Right atrium auricular region (tissue), 2 donors: ENCODE measurements at places on chromosomes 1 and 21. TPM values are rescaled to one million over a fixed set of nuclear protein-coding genes. Genes with fewer than 3 reads are reported as not detected.

DNA sequence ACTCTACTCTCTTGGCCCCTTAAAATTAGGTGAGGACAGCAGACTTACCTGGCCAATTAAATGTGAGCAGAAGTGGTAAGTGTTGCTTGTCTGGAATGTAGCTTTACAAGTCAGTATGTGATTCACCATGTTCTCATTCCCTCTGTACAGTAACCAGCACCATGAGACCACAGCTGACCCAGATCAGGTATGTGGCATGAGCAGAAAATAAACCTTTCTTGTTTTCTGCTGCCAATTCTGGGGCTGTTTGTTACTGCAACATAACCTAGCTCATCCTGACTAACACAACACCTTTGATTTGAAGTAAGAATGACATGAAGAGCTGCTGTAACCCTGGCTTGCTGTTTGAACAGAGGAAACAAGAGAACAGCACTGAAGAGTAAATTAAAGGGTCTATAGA is 24.9 kb downstream of the ITPKB start:
- DNase-seq = no peak

- DNase-seq = no peak
Observed at GRCh38 chr1:229832695-229833094, 206.6 kb downstream of the URB2 start.

The PRRX1 gene
- total RNA-seq = 23.9 TPM

The EFNA4 gene
- total RNA-seq = 3.5 TPM

The PMF1 gene
- total RNA-seq = 81.8 TPM

The TLR5 gene
- 1.0 TPM for total RNA-seq

DNA sequence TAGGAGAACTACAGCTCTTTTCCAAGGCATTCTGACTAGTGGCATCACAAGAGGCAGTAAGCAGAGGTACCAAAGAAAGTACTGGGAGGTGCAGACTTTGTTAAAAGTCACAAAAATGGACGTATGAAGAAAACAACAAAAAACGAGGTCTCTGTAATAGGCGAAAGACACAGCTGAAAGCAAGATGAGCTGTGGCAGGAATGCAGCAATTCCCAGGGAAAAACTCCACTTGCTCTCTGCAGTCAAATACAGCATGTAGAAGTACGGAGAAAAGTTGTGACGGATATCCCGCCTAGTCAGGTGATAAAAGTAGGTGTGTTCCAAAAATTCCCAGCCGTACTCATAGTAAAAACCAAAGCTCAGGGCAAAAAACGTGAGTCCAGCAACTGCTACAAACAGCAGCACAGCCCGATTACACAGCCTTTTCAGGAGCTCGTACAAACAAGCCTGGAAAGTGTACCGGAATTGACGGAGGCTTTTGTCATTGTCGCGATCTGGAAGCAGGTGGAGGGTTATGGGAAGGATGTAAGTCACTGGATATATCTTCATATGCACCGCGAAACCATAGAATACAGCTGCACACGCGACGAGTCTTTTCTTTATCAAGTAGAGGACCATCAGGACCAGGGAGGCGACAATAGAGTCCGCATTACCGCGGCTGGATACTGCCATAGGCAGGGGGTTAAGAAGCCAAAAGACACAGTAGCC is 979 bp downstream of the PIGM start:
- DNase-seq = no peak

The NTRK1 gene
- total RNA-seq = 0.43 TPM

GRCh38 chr1:118660769-118661168 is 327.4 kb downstream of the TBX15 start:
- no peak for DNase-seq

The KIF2C gene
- total RNA-seq = 0.67 TPM

The PHLDA3 gene
- total RNA-seq = 29.5 TPM

The AMY1A gene
- total RNA-seq = not detected

DNA sequence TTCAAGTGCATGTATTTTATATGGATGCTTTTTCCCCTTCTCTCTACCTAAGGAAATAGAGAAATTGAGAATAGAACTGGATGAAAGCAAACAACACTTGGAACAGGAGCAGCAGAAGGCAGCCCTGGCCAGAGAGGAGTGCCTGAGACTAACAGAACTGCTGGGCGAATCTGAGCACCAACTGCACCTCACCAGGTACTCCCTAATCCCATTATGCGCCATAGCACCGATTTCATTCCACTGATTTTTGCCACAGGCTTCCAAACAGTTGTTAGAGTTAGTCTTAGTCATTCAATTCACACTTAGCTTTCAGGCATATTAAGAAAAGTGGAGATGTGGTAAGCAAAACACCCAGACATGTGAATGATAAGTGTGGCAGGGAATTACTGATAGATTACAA is 122.8 kb downstream of the SDCCAG8 start:
- DNase-seq = no peak

The SYNC gene
- 32.8 TPM for total RNA-seq

The TMEM82 gene
- total RNA-seq = not detected

DNA sequence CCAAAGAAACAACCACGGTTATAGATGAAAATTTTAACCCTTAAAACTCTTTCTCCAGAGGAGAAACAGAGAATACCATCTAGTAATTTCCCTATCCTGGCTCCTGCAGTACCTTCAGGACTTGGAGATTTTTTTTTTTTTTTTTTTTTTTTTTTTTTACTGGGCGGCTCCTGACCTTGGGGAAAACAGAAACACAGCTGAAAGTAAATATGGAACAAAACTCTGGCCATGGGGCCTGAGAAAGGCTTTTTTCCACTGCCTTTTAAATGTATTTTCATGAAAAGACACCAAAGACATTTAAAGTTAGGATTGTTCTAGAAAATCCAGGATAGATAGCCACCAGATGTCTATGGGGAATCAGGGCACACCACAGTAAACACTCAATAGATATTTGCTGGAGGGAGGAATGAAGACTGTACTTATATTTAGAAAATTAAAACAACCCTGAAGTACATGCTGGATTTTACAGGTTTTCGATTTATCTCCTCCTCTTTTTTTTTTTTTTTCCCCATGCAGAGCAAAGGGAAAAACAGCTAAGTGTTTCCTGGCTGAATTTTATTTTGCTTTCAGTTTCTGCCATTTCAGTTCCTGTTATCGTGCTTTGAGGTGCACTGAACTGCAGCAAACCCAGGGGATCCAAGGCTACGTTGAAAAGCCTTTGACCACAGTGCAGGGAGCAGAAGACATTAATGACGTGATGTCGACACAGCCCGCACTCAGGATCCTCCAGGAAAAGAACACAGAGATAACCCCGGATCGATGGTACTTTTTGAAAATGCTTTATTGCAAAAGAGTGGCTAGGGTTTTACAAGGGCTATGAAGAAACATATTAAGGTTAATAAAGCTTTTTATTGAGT is 35.7 kb upstream of the CNN3 start:
- no peak for DNase-seq

DNA sequence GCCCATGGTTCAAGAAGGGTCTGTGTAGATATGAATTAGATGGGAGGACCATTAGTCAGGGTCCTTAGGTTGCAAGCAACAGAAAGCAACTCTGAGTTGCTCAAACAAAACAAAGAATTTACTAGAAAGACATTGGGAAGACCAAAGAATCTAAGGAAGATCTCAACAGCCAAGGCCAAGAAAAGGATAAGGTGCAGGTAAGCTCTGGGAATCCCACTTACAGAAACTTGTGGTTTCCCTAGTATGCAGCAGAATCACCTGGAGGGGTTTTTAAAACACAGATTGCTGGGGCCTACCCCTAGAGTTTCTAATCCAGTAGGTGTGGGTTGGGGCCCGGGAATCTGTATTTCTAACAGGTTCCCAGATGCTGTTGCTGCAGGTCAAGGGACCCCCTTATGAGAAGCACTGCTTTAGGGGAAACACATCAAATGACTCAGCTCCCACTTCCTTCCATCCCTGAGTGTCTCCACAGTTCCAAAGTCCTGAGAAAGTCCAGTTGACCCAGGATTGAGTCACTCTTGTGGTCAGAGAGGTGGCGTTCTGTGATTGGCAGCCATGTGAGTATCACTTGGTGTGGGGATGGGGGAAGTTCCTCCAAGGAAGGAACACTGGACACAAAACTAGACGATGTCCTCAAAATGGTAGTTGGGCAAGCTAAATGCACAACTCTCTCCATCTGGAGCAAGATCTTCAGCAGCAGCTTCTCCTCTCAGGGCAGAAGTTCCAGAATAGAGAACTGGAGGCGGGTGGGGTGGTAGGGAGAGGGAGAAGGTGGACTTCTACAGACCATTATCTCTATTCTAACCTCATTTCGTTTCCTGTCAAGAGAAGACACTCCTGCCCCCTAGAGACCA is 24.2 kb upstream of the EYA3 start:
- DNase-seq = peak; percentile 68

The PPM1J gene
- 7.9 TPM for total RNA-seq

The GNG5 gene
- 143 TPM for total RNA-seq

DNA sequence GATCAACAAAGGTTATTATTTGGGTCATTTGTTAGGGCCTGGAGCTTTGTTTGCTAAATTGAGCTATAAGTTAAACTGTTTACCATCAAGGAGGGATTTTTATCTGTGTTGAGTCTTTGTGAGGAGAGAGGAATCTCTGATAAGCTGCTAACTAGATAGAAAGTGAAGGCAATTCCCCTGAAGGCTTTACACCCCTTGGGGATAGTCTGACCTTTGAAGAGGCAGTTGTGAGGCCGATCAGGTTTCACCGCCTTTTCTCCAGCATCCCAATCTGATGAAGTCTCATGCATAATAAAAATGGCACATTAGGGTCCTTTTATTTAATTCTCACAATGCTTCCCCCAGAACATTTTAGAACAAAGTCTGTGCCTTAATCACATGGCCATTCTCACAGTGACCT is 21.8 kb downstream of the C1orf21 start:
- DNase-seq = no peak

The AGMAT gene
- not detected for total RNA-seq

The BRINP2 gene
- total RNA-seq = 1.1 TPM

The VPS26C gene
- 53.8 TPM for total RNA-seq

DNA sequence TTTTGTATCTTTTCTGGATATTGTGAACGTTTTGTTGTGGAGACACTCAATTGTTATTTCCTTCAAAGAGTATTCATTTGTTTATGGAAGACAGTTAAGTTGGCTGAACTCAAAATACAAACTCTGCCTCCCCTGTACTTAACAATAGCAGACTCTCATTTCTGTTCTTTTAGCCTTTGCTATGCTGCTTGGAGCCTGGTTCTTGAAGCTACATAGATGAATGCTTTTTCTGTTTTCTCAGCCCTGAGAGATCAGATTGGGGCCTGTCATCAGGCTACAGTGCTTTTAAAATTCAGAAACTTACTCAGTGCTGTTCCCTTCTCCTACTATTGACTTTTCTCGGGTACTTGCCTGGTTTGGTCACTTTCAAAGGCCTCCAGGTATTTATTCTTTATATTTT is 215.7 kb upstream of the LYPLAL1 start:
- no peak for DNase-seq

The FCRL4 gene
- not detected for total RNA-seq

GRCh38 chr21:26833460-26833939 is 11.7 kb downstream of the ADAMTS1 start:
- no peak for DNase-seq

The KCND3 gene
- 24.9 TPM for total RNA-seq

- DNase-seq = no peak
Observed at GRCh38 chr1:176998183-176998795, 166.2 kb downstream of the ASTN1 start.

DNA sequence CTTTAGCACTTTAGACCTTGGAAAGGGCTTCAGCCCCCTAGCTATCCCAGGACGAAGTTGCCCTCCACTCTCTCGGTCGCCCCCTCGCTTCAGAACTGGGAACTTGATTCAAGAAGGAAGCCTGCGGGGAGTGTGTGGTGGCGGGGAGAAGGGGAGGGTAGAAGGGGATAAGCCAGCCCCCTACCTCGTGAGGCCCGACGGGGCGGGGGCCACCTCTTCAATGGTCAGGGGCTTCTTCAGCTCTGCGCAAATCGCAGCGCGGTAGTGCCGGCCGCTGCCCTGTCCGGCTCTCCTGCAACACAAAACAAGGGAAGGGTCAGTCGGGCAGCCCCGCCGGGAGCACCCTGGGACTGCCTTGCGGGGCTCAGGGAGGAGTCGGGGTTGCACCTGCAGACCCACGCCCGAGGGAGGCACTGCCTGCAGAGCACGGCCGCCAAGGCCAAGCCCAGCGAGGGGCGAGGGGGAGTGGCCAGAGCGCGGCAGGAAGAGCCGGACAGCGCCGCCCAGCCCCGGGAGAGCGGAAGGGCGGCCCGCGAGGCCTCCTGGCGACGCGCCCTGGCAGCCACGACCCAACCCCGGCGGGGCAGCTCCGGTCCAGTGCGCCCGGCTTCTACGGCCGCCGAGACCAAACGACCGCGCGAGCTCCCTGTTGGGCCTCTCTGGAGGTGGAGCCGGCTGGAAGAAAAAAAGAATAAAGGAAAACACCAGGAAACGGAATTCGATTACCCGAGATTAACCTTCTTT is 56.2 kb upstream of the RASAL2 start:
- DNase-seq = peak; percentile 75

DNA sequence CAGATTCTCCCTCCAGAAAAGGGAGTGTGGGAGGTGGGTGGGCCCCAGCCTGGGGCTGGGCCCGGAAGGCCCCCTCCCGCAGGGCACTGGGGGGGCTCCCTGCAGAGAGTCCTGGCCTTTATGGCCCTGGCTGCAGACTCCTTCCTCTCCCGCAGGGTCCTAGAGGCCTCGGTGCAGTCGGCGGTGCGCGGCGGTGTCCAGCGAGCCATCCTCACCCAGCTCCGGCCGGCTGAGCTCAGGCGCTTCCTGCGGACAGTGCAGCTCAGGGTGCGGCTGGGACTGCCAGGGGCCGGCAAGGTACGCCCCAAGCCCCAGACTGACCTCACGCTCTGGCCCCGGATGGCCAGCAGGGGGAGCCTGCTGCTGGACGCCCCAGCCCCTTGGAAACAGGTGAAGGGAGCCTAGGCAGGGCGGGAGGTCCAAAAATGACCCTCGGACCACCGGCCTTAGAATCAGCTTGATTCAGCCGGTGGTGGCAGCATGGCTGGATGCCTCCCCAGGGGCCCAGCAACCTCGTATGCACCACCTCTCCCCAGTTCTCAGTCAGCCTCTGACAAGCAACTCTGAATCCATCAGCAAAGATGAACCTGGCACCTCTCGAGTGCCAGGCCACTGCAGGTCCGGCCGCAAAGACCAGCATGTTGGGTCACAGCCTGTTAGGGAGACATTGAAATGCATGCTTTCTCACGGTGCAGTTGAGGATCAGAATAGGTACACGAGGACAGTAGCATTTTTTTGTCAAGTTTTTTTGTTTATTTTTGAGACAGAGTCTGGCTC is 20.6 kb downstream of the MTHFR start:
- DNase-seq = peak; percentile 78

- no peak for DNase-seq
Observed at GRCh38 chr1:42738678-42739226, 1.3 kb downstream of the CLDN19 start.

- DNase-seq = no peak
Observed at GRCh38 chr1:235424092-235424491, 56.9 kb downstream of the TBCE start.

GRCh38 chr1:218582646-218583045 is 237.5 kb downstream of the TGFB2 start:
- DNase-seq = no peak

GRCh38 chr1:95451054-95451453 is 217.0 kb downstream of the RWDD3 start:
- no peak for DNase-seq

The CR2 gene
- not detected for total RNA-seq

- DNase-seq = peak; percentile 77
Observed at GRCh38 chr1:84077476-84078107, 66.5 kb upstream of the PRKACB start.

The SLC6A17 gene
- not detected for total RNA-seq

- peak; percentile 34 for DNase-seq
Observed at GRCh38 chr1:29675481-29676263, 439.4 kb downstream of the PTPRU start.
